Stimulated activated CD8-positive, alpha-beta memory T cell treated with anti-CD3 and anti-CD28 coated beads, Interleukin-4, amount 100 ng/mL, for 48 hours (primary cell): ENCODE measurements at places on chromosomes 5 and 9.

- no peak for DNase-seq
Observed at GRCh38 chr9:31136524-31136923, 1247.9 kb upstream of the ACO1 start.

DNA sequence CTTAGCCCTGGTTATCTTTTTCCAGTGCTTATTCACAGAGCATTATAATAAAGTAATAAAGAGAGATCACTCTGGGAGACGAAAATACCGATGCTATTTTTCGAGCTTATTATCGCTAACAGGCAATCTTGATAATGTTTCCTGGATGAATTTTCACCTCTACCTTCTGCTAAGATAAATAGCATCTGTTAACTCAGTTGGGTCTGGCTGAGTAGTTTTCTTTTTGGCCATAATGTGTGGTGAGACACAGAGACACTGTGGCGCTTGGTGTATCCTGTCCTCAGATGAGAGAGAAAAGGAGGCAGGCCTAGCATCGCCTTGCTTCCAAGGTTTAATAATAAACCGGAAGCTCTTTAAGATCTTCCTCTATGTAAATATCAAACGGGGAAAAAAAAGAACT lies 46.2 kb upstream of the CDH12 start:
- DNase-seq = no peak

DNA sequence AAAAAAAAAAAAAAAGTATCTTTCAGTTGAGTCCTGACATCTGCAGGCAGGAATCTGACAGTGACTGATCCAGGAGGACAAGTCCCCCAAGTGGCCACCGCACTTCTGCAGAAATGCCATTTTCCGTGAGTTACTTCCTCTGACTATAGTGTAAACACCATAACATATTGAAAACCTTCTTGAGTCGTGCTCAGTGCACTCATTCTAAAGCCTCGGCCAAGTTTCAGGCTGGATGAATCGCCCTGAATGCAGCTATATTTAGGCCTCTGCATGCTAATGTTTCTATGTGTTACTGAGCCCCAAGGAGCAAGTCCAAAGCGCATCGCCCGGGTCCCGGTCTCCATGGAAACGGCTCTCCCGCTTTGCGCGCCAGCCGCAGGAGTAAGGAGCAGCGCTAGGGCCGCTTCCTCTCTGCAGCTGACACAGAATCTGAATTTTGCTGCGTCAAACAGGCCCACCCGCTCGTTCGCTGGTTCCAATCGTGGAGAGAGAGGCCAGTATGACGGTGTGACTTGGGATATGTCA lies 335.4 kb downstream of the MSX2 start:
- DNase-seq = peak; percentile 38

DNA sequence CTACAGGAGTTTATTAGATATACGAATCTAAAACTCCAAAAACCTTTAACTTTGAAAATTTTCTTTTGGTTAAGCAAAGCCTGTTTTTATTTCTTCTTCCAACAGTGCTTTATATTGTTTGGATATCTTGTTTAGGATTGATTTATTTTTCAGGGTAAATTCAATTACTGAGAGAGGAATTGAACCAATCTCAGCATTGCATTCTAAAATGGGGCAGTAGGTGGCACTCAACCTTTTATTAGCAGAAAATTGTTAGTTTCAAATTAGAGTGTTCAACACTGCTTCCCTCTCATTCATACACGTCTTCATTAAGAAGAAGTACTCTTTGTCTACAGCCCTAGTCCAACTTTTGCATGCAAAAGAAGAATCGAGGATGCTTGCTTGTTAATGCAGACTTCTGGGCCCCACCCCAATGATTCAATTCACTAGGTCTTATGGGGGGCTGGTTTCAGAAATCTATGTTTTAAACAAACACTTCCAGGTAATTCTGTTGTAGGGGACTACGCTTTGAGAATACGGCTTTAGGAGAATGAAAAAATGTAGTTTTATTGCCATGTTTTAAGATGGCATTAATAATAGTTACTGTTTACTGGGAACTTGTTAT lies 26.6 kb downstream of the MRPL22 start:
- no peak for DNase-seq

- DNase-seq = no peak
Observed at GRCh38 chr5:141529002-141529401, 40.1 kb downstream of the PCDHGC5 start.

DNA sequence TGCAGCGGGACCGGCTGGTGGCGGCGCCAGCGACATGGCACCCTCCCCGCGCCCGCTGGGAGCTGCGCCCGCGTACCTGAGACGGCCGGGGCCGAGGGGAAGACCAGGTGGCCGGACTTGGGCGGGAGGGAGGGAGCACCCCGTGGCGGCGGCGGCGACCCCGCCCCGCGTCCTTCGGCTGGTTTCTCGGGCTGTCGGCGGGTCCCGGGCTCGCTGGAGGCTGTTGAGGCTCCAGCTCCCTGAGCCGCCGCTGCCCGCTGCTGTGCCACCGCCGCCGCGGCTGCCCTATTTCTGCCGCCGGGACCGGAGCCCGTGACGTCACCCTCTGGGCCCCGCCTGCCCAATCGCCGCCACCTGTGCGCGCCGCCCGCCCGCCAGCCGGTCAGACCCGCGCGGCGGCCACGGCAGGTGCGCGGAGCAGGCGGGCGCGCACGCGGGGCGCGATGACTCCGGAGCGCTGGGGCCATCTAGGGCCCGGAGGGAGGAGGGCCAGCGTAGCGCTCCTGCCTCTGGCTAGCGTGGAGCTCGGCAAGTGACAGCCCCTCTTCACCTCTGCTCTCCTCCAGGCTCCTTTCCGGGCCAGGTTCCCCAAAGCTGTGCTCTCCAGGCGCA lies at the start of gene FSTL4:
FSTL4 (minus strand) TSS at position 293 of the 612 bp plus-strand sequence.
- peak; percentile 52 for DNase-seq

GRCh38 chr5:142013734-142014521 lies 1.1 kb upstream of the GNPDA1 start:
- DNase-seq = peak; percentile 40

DNA sequence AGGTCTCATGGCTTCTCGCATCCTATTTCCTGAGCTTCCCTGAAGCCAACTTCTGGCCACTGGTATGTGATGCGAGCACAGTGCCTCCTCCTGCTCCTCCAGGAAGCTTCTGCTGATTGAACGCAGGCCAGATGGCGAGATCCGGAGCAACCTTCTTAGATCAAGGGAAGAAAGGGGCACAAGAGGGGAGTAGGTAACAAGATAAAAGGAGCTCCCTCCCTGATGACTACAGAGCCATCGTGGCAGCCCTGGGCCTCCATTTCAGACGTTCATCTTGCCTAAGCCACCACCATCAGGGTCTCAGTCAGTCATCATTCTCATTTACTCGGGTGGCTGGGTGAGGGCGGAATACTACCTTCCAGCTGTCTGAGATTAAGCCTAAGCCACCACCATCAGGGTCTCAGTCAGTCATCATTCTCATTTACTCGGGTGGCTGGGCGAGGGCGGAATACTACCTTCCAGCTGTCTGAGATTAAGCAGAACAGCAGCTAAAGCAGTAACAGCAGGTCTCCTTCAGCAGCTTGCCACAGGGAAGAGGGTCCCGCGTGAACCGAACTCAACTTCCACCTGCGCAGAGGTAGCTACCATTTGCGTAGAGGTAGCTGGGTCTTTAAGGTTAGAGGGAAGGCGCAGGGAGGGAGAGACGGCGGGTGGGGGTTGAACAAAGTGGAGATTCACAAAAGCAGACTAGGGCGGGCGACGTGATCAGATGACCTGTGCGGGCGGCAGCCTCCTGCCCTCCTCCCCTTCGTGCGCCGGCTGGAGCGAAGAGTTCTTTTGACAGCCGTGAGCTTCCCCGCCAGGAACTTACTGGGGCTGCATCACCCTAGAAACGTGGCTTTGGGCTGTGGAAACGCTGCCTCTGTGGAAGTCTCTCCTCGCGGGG lies 27.9 kb upstream of the MGAT1 start:
- DNase-seq = peak; percentile 76

DNA sequence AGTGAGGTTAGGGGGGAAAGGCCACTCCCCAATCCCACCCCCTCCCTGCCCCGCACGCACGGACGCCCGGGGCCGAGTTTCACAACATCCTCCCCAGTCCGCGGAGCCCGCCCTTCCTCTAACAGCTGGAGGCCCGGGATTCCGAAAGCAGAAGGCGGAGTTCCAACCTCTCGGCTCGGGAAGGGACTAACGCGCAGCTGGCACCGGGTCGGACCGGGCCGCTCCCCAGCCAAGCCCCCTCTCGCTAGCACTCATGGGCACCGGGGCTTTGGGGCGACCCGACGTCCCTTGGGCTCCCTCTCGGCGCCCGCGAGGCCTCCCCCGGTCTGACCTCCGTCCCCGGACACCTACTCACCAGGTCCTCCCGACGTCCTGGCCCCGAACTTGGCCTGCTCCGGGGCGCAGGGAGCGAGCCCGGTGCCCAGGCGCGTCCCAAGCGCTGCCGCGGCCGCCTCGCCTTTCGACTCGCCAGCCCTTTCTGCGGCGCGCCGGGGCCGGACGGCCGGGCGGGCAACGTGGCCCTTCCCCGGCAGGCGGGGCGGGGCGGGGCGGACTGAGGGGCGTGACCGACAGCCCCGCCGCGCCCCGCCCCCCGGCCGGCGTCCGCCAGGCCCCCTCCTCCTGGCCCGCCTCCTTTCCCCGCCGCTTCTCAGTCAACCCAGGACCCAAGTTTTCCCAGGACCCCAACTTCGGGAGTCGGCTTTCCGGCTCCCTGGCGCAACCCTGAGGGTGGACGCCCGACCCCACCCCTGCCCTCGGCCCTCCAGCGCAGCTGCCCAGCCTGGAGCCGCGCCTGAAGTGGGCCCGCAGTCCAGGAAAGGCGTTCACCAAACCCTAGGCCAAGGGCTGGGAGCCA lies at the start of gene MGAT1:
MGAT1 (minus strand) TSS at position 482 of the 856 bp plus-strand sequence. CDS start 9,835 bp downstream, outside the sequence.
- DNase-seq = peak; percentile 90

DNA sequence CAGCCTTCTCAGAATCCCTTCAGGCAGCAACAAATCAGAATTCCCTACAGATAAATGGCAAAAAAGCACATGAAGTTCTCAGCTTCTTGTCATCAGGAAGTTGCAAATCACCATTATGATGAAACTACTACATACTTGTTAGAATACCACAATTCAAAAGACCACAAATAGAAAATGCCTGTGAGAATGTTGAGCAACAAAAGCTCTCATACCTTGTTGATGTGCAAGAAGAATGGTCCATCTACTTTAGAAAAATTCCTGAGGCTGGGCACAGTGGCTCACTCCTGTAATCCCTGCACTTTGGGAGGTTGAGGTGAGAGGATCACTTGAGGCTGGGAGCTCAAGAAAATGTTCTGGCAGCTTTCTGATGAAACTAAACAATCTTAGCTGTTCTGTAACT lies 278.1 kb downstream of the ICE1 start:
- no peak for DNase-seq

DNA sequence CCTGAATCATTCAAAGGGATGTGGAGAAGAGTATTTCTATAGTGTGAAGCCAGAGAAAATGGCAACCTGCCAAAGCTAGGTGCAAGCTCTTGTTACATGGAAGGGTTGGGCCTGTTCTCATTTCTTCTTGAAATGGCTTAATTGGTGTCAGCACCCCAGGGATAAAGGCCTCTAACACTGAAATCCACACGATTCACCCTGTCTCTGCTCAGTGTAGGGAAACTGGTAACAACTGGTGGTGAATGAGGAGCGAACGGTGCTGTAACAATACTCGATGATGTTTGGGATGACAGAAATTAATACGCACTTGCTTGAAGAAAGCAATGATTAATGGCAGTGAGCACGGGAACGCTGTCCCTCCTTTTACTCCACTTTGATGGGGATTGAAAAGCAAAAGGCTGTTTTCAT lies 16.2 kb downstream of the PBX3 start:
- no peak for DNase-seq

DNA sequence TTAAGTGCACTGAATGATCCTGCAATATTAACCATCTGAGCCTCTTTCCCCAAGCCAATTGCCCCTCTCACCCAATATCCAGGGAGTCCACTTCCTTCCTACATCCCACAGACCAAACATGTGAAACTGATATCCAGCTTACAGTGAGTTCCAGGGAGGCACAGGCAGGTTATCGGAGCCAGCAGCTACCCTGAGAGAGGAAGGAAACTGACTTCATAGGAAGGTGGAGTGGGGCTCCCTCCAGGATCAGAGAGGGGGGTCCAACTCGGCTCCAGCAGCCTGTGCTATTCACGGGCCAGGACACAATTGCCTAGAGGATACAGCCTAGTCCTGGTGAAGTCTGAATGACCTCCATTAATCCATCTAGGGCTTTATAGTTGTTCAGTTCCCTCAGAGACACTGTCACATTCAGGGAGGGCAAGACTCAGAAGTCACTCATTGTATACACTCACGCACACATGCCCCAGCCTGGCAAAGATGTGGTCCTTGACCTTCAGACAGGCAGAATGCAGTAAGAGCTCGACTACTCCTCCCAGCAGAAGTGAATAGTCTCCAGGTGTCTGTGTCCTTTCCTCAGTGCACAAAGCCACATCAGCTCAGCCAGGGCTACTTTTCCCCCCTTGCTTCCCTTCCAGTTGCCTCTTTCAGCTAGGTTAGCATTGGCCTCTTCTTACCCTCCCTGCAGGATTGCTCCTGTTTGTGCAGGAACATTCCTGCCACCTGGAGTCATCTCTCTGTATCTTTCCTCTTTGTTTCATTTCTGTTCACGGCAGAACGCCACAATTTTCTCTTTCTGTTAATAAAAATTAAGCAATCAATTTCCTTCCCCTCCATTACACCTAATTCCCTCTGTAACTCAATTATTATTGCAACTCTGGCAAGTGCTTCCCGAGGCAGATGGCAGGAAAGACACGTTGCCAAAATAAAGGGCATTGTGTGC lies 501.7 kb downstream of the ARHGEF28 start:
- no peak for DNase-seq

DNA sequence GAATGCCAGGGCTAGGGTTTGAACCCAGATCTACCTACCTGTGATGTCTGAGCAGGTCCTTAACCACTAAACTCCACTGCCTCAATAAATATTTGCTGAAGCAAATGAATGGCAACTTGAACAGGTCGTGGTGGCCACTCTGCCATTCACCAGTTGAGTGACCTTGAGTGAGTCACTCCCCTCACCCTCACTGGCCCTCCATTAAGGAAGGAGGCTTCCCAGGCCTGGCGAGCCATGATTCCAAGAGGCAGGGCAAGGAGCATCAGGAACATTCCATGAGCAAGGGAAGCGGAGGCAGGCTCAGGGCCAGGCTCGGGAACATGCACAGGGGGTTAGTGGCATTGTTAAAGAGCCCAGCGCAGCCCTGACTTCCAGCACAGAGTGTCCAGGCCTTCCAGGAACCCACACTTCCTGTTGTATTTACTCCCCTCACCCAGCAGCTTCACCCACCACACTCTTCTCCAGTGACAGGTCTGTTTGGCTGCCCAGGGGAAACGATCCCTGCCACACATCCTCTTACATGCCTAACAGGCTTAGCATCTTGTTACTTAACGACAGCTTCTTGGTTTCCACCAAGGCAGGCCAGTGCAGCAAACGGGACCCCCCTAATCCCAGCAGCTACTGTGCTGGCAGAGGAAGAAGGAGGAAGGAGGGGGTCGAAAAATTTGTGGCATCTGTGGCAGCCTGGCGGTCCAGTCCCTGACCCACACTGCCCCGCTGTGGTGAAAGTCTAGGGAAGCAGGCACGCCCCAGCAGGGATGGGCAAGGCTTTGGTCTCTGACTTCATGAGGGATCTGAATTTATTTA lies 43.7 kb upstream of the TTC1 start:
- peak; percentile 48 for DNase-seq

- no peak for DNase-seq
Observed at GRCh38 chr9:135945969-135946368, 15.2 kb downstream of the UBAC1 start.

DNA sequence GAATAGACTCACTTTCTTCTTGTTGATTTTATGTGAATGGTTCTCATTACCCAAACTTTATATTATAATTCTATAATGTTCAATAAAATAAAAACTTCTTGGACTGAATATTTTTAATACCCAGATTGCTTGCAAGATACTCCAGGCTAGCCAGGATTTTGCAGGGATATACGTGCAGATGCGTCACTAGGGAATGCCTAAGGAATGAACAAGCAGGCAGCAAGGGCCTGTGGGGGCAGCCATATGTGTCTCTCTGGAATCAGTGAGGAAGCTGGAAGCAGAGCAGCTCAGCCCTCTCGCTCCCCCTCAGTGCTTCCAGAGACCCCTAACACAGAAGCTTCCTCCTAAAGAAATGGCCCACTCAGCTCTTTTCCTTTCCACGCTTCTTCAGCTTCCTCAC lies 457.4 kb downstream of the CCDC171 start:
- DNase-seq = no peak
